CD4-positive, alpha-beta T cell treated with Interleukin-17A for 4 hours (primary cell): ENCODE measurements at places on chromosomes 1 and 21.

- DNase-seq: no peak
Observed at GRCh38 chr1:234960722-234961455, 167.7 kb downstream of the TOMM20 start.

DNA sequence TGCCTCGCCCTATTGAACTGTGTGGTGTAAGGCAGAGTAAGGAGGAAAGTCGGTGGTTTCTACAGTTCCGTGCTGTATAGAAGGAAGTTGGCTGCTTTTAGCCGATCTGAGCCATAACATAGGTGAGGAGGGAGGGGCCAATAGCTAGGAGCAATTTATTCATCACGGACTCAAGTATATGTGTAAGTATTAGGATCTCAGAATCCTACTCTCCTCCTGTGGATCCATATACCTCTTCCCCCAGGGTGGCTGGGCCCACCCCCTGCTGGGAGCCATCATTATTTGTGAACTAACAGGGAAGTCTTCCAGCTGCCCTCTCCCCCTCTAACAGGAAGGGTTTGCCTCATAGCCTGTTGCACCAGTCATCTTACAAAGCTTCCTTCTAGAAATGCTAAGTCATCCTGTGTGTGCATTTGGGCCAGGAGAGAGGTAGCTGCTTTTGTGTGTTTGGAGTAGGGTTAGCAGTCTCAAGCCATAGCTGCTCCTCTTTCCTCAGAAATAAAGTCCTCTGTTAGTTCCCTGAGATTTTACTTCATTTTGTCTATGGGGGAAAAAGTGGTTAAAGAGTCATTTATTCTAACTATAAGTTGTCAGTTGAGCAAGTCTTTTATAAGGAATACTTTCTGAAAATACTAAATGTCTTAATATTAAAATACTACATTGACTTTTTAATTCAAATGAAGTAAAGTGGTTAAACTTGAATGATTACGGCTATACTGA, 14.9 kb upstream of the CENPS start:
- no peak for DNase-seq

DNA sequence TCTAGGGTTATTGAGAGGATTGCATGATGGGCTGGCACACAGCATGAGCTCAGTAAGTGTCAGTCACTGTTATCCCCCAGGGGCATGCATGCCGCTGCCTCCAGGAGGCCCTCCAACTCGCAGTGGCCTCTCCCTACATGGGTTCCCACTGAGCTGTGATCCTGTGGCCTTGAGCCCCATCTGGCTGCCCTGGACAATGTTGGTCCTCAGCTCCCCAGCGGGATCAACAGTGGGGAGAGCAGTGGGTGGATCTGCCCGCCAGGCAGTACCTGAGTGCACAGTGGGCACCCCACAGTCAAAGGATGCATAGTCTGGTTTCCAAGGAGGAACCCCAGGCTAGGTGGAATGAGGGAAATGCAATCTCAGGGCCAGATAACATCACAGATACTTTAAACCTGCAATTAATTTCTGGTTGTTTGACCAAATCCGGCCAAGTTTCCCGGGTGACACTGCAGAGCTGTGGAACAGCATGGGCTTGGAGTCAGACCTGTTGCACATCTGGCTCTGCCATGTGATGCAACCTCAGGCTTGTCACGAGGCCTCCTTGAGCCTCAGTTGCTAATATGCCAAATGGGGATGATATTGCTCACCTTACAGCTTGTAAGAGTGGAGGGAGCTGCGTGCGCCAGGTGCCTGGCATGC, 9.3 kb downstream of the PADI3 start:
- no peak for DNase-seq

DNA sequence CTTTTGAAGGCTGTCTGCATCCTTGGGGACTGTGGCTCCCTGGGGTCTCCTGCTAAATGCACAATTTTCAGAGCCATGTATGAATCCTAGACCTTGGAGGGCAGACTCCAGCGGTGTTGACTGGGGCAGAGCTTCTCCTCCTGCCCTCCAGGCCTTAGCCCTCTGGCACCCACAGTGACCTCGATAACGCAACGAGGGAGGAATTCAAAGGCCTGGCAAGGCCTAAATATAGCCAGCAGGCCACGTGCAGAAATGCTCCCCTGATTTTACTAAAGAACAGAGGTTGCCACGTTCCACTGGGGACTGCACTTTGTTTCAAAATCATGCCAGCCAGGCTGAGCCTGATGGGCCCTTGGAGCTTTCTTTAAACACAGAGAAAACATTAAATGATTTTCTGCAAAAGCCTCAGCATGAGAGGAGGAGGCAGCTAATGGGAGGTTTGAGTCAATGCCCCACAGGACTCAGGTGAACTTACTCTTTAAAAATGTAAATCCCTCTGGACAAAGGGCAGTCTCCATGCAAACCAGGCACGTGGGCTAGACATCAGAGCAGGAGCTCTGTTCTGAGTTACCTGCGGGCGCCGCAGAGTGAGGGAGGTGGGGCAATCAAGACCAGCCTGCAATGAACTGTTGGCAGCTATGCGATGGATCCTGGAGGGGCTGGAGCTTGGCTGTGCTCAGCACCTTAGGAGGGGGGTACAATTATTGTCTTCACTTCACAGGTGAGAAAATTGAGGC, 28.0 kb downstream of the GRIK3 start:
- DNase-seq: no peak

GRCh38 chr1:54610601-54611580, 12.4 kb downstream of the FAM151A start:
- DNase-seq: no peak

GRCh38 chr21:41236352-41236973, 68.5 kb downstream of the BACE2 start:
- DNase-seq: no peak

DNA sequence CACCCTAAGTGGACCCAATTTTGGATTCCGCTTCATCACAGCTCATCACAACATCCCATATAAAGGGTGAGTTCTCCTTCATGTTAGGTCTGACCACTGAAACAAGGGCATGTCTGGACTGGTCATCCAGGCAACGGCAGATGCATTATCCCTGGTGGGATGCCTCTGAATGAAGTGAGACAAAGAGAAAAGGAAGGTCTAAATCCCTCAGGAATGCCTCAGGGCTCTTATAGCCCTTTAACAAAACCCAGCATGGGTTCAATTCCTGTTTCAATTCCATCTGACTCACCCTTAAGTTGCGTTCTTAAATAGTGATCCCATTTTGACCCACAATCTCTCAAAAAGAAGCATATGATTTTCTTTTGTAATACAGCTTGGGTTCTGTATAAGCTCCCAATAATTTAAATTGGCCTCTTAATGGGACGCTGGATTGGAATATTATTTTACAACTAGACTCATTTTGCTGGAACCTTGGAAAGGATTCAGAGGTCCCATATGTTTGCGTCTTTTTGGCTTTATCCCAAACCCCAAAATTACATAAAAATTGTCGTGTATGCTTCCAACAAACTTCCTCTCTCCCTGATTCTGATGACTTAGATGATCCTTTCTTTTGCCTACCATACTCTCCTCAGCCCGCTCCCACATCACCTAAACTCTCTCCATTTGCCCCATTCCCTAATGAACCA, 287.4 kb upstream of the ZP4 start:
- DNase-seq: no peak

- DNase-seq: no peak
Observed at GRCh38 chr21:37153935-37154350, 80.9 kb downstream of the TTC3 start.

DNA sequence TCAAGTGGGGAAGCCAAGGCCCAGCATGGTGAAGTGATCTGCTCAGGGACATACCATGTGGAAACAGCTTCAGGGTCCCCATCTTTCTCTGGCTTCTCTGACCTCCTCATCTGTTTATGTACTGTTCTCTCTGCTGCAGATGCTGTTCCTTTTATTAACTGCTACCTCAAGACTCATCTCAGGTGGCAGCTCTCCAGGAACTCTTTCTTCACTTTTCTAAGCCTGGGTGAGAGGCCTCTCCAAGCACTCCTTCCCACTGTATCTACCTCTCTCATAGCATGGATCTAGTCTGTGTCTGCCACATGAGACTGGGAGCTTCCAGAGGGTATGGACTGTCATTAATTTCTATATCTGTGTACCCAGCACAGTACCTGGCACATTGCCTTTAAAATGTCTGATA, 73.4 kb upstream of the PPM1J start:
- no peak for DNase-seq

DNA sequence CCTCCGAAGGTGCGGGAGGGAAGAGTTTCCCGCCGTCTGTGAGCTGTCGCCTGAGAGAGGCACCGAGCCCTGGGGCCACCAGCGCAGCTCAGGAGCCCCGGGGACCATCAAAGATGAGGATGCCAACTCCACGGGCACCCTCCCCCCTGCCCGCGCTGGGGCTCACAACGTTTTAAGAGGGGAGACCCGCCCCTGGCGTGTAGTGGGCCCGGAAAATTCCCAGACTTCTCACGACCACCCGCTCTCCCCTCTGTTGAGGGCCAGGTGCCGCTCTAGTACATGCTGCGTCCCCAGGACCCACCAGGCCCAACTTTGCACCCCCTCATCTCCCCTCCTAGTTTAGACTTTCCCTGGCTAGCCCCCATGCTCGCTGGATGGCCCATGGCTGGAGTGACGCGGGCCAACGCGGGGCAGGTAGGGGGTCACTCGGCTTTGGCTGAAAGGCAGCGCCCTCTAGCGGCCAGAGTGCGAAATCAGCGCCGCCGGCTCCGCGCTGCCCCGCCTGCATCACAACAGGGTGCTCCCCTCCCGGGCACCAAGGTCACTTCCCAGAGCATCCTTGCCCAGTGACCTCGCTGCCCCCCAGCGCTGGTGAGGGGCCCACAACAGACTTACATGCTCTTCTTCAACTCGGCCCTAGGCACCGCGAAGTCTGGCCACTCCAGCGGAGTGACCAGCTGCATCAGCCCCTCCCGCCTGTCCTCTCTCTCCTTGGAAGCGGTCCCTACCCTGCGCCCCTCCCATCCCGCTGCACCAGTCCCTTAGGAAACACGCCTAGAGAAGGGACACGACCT, 1.8 kb downstream of the CD160 start:
- peak; percentile 74 for DNase-seq

- no peak for DNase-seq
Observed at GRCh38 chr1:232385221-232385620, 244.7 kb downstream of the SIPA1L2 start.

GRCh38 chr1:62746086-62746808, 37.7 kb upstream of the ATG4C start:
- no peak for DNase-seq

DNA sequence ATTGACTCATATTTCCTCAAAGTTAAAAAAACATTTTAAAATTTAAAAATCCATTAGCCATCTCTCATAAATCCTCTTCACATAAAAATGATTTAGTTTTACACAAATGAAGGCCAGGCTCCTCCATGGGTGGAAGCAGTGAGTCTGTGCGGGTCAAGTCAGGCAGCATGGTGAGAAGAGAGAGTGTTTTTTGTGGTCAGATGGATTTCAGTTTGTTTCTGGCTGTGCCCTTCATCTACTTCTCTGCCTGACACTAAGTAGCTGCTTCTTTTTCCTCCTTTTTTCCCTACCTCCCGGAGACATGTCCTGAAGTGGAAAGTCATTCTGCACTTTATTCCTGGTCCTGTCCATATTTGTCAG, 10.3 kb downstream of the PLA2G4A start:
- no peak for DNase-seq

- no peak for DNase-seq
Observed at GRCh38 chr1:182575540-182576149, 13.4 kb downstream of the RNASEL start.

- DNase-seq: peak; percentile 12
Observed at GRCh38 chr1:246608616-246609376, 42.5 kb downstream of the CNST start.

DNA sequence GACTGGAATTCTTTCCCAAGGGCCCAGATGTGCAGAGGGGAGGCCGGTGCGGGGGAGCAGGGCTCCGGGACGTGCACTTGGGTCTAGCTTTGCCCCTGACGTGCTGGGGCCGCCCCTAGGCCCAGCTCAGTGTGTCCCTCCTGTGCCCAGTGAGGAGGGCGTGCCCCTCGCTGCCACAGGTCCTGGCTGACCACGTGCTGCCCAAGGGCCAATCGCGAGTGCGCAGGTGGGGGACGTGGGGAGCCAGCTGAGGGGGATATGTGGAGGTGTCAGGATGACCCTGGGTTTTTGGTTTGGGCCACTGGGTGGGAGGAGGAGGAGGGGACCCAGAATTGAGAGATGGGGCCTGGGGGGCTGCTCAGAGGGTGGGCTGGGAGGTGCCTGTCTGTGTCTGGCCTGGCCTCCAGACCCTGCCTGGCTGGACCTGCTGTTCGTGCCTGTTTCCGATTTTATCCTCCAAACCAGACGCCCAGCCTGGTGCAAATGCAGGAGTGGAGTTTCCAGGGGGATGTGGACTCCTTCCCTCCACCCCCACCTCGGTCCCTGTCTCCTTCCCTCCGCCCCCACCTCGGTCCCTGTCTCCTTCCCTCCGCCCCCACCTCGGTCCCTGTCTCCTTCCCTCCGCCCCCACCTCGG, 6.1 kb upstream of the RNF223 start:
- DNase-seq: no peak

GRCh38 chr1:160144921-160145320, 6.5 kb upstream of the ATP1A4 start:
- no peak for DNase-seq

DNA sequence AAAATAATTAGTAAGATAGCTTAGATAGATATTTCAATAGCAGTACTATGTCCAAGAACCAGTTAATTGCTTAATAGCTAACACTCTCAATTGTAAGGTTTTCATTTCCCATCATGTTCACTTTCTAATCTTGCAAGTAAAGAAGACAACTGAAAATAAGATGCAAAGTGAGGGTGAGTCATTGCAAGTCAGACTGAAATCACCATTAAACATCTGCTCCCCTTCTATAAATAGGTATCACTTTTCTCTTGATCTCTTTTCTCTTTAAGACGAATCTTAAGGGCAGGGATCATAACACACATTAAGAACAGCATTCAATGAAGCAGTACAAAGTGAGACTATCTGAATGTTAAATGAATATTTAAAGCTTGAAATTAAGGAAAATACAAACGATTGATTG, 40.4 kb downstream of the UBR4 start:
- DNase-seq: no peak

DNA sequence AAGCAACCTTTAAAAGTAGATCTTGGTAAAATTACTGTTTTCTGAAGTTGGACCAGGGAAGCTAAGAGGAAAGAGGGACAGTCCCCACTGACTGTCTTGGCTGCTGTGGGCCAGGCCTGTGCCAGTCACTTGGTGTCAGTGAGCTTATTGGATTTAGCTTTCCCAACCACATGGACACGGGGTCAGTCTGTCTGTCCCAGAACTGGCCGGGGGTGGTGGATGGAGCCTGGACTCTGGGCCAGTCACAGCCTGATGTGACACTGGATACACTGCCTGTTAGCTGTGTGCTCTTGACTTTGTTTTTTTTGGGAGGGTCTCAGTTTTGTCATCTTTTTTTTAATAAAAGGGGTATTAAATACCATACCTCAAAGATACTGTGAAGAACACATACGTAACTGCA, 96.7 kb downstream of the GALNT2 start:
- no peak for DNase-seq
